ENCODE measurements at places on chromosomes 7 and 10.

DNA sequence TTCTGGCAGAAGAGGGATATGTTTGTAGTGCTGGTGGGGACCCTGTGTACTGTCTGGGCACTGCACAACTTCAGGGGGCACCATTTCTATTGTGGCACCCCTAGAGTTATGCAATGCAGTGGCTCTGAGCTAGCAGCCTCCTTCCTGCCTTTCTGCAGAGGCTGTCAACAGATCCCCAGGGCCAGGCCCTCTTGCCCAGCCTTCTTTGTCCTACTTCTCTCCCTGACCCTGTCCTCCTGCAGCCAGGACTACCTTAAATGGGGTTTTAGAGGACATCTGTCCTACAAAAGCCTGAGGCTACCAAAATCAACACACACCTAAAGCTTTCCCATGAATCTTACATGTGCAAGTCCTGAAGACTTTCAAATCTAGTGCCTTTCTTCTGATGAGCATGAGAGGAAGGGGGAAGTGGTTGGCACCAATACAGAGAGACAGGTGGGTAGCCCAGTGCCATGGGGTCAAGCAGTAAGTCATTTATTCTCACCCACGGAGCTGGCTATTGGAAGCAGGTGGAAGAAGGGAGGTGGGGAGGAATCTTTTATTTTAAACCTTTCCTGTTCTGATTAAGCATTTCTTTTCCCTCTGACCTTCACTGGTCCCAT is 2.4 kb downstream of the SPOCK2 start:
- peak; percentile 18 for DNase-seq

GRCh38 chr7:125084196-125084595 is 154.6 kb upstream of the POT1 start:
- no peak for DNase-seq

DNA sequence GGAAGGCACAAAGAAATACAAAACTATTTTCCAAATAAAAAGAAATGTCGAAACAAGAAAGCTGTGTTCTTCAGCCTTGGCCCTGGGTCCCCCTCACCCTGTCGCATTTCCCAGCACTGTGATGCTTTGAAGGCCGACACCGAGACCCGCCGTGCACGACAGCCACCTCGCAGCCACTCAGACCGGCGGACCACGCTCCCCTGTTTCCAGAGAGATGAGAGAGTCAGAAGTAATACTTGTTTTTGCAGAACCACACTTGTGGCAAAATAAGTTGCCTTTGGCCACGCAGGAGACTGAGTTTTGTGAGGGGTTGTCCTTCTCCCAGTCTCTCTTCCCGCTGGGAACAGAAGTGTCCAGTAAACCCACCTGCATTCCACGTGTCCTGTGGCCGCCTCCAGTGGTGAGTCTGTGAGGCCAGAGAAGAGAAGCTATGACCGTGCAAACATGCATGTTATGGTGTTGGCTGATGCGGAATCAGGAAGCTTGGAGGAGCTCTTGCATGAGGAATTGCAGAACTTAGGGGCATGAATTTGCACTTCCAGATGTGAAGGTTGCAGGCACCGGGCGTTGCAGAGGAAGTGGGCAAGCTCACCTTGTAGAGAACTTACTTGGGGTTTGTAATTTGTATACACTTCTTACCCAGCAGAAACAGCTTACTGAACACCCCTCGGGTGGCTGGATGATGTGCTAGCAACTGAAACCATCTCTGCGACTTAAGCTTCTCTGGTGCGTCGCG is 194.5 kb downstream of the EBF3 start:
- DNase-seq: no peak

DNA sequence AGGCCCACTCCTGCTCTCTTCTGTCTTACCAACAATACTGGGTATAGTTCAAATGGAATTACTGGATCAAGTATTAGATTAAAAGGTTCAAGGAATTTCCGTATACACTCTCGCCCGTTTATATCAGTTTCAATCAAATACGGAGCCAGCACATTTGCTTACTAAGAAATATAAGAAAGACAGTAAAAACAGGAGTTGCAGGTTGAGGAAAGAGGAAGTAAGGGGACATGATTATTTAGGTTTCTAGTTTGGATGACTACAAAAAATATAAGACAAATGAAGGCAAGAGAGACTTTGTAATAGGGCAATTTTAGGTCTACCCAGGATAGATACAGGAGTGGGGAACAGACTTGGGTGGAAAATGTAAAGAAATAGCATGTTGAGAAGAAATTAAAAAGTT is 109.9 kb upstream of the ABI1 start:
- DNase-seq: peak; percentile 23

GRCh38 chr7:150363370-150363769 is 5.3 kb upstream of the REPIN1 start:
- no peak for DNase-seq

- DNase-seq: peak; percentile 91
Observed at GRCh38 chr10:16436758-16437539, at the start of gene PTER. TSS of gene PTER (plus strand) at chr10:16437010. CDS start at chr10:16484385, 47,375 bp downstream.

GRCh38 chr7:100675105-100675451 is 1.5 kb downstream of the GNB2 start:
- DNase-seq: peak; percentile 43

DNA sequence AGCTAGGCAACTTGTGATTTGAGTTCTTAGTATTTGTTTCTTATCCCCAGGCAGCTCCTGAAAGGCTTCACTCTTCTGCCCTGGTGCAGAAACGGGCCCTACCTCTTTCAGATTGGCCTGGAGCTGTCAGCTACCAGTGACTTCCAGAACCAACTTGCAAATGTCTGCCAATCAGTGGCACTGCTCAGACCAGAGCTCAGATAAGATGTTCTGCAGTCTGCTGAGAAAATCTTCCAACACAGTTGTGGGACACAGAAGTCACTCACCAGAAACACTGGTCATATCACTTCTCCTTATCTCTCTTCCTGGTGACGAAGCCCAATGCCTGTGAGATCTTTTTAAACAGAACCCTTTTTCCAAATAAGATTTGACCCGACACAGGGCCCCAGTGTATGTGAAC is 81.9 kb upstream of the DUSP5 start:
- no peak for DNase-seq
